MCF 10A (cell line): ENCODE measurements at places on chromosomes 1 and 21.

- DNase-seq, result peak; percentile 3
- peaks cover 13% of the 10 kb centered on the region for H3K27me3 ChIP-seq
- no peaks in the 10 kb centered on the region for H3K36me3 ChIP-seq
- no peak overlapping the region for H3K27ac ChIP-seq
Observed at GRCh38 chr21:32806810-32807386, 35.3 kb upstream of the PAXBP1 start.

DNA sequence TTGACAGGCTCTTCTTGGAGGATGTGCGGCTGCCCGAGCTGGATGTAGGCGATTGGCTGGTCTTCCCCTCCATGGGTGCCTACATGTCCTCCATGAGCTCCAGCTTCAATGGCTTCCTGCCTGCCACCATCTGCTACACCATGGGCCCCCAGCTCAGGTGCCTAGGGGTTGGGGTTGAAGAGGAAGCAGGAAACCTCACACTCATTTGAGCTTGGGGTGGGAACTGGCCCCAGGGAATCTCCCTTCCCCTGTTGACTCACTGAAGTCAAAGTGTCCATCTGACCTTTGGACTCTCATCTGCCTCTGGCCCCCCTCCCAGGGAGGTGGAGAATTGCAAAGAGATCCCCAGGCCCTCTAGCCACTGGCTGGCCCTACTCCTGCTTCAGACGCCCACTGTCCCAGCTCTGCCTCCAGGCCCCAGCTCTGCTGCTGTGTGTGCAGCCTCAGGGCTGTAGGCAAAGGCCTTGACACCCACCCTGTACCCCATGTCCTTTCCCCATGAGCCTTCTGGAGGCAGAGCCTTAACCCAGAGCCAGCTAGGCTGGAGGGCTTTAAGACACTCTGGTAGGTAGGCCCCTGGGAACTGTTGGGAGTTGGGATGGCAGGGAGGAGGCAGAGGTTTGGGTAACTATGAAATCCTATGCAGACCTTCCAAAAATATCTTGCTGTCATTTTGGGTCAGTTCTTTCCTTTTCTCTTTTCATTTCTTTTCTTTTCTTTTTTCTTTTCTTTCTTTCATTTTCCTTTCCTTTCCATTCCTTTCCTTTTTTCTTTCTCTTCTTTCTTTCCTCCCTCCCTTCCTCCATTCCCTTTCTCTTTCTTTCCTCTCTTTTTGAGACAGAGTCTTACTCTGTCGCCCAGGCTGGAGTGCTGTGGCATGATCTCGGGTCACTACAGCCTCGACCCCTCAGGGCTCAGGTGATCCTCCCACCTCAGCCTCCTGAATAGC, 66.9 kb upstream of the TINAGL1 start:
- no peak overlapping the region for H3K27ac ChIP-seq
- no peaks in the 10 kb centered on the region for H3K27me3 ChIP-seq
- no peak for DNase-seq
- peaks cover 14% of the 10 kb centered on the region for H3K4me1 ChIP-seq

GRCh38 chr1:112694363-112694929, 12.5 kb downstream of the RHOC start:
- no peak for DNase-seq
- no peaks in the 10 kb centered on the region for H3K27me3 ChIP-seq
- peaks cover 71% of the 10 kb centered on the region for H3K36me3 ChIP-seq
- H3K4me1 ChIP-seq, result peaks cover 10% of the 10 kb centered on the region
- H3K4me3 ChIP-seq, result no peak overlapping the region

DNA sequence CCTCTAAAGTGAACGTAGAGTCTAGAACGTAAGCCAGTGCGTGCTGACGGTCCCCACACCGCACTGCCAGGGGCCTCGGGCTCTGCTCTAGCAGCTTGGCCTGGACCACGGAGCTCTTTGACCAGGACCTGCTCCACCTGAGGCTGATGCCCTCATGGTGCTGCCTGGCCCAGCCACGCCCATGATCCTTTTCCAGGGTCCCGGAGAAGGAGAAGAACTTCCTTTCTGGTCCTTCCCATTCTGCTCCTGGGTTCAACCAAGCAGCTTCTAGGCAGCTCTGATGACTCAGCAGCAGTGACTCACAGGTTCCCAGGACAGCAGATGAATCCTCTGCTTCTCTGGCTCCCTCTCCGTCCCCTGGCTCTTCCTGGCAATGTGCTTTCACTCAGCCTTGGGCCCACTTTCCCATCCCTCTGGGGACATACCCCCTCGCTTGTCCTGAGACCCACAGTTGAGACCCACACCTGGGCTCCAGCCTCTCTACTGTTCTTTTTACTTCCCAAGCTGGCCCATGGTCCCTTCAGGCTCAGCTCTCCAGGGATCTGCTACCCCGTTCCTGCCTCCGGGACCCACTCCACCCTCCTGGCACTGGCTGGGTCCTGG, 246.3 kb upstream of the RAB4A start:
- H3K27ac ChIP-seq, result peak overlapping the region; percentile 21
- peak; percentile 98 for DNase-seq
- peaks cover 25% of the 10 kb centered on the region for H3K4me1 ChIP-seq

GRCh38 chr1:46492269-46492853, 2.7 kb downstream of the DMBX1 start:
- DNase-seq, result no peak
- peaks cover 12% of the 10 kb centered on the region for H3K4me1 ChIP-seq
- H3K27ac ChIP-seq, result no peak overlapping the region
- H3K4me3 ChIP-seq, result no peak overlapping the region
- peaks cover 62% of the 10 kb centered on the region for H3K27me3 ChIP-seq
- no peaks in the 10 kb centered on the region for H3K36me3 ChIP-seq
